ENCODE measurements at places on chromosomes 12 and 14.

- no peak for DNase-seq
Measured at GRCh38 chr12:58645946-58646345, 274.4 kb downstream of the LRIG3 start.

- no peak for DNase-seq
Measured at GRCh38 chr14:76375484-76375883, 453 bp upstream of the ESRRB start.

DNA sequence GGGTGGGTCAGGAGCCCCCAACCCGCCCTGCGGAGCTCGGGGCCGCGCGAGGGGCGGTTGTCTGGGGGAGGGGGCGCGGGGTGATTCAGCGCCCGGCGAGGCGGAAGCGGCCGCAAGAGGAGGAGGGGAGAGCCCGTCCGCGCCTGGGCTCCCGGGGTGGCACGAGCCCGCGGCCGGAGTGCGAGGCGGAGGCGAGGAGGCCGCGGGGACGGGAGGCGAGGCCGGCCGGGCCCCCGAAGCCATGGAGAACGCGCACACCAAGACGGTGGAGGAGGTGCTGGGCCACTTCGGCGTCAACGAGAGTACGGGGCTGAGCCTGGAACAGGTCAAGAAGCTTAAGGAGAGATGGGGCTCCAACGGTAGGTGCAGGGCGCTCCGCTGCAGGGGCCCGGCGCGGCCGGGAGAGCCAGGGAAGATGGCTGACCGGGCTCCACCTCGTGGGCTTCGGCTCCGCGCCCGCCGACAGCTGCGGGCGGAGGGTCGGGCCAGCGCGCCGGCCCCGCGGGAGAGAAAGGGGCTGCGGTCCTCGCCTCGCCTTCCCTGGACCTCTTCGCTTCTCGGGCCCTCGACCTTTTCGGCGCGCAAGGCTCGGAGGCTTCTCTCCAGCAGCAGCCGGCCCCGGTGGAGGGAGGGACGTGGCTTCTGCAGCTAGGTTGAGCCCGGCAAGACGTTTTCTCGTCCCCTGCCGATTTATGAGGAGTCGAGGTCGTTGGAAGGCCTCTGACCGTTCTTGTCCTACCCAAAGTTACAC lies 677 bp downstream of the ATP2A2 start:
- DNase-seq: no peak

DNA sequence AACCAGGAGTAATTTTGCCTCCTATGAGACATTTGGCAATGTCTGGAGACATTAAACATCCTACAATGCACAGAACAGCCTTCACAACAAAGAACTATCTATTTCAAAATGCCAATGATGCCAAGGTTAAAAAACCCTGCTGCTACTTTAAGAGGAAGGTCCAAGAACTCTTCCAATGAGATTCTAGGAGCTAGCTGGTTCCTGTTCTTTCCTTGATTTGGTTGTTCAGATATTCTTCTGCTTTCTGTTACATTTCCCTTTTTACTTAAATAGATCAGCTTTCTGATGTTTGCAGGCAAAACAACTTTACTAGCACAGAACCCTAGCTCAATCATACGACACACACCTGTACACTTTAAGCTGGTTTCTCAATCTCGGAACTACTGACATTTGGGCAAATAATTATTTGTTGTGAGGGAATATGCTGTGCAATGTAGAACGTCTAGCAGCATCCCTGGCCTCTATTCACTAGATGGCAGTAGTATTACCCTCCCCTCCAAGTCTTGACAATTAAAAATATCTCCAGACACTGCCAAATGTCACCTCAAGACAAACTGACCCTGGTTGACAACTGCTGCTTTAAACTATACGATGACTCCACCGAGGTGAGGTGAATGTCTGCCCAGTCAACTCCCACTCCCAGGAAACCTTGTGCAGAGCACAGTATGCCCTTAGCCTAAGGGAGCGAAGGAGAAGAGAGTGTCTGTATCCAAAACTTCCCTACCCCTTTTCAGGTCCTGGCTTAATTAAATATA lies 4.4 kb downstream of the BLTP3B start:
- DNase-seq: no peak

GRCh38 chr12:113796852-113797534 lies 169.1 kb downstream of the RBM19 start:
- DNase-seq: no peak

GRCh38 chr12:63968673-63969072 lies 124.2 kb downstream of the SRGAP1 start:
- no peak for DNase-seq

DNA sequence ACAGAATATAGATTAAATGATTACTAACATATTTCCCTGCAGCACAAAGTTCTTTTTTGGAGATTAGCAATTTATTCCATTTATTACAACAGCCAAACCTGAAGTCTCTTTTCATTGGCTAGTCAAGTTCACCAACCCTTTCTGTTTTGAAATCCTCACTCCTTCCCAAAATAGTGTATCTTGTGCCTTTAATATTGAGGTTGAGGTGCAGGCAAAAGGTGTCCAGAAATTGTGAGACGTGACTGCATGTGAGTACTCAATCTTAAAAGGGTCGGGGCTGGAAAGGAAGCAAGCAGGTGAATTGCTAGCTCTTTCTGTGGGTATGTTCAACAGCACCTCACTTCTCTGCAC lies 11.1 kb upstream of the FOXN3 start:
- DNase-seq: no peak

- DNase-seq: no peak
Measured at GRCh38 chr12:118145798-118146156, 9.9 kb downstream of the PEBP1 start.

All from kidney epithelial cell (primary cell).